ENCODE measurements at places on chromosomes 6 and 20.

GRCh38 chr6:167551628-167552257, 226.9 kb downstream of the TTLL2 start:
- no peak for DNase-seq

- peak; percentile 18 for DNase-seq
Measured at GRCh38 chr20:33209789-33210188, 7.4 kb upstream of the BPIFA3 start.

GRCh38 chr6:156943166-156943565, 166.0 kb downstream of the ARID1B start:
- DNase-seq = no peak

GRCh38 chr6:158649289-158650143, at the start of gene SYTL3:
TSS of gene SYTL3 (plus strand) at chr6:158650054. CDS start at chr6:158663269, 13,215 bp downstream.
- no peak for DNase-seq

- no peak for DNase-seq
Measured at GRCh38 chr6:56556751-56557540, 85.7 kb downstream of the DST start.

DNA sequence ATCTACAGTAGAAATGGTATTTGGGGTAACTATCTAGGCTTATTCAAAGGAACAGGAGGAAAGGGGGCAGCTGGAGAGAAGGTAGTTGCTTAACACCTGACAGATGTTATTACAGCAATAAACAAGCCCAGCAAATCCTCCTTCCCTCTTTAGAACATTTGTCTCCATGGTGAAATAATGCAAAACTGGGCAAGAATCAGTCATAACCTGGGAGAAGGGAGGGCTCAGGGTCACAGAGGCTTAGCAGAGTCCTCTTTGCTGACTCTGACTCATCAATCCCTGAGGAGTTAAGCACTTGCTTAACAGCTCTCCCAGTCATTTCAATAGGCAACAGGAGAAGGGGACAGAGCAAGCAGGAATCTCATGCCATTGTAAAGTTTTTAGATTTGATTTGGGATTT, 230.3 kb downstream of the IBTK start:
- no peak for DNase-seq

DNA sequence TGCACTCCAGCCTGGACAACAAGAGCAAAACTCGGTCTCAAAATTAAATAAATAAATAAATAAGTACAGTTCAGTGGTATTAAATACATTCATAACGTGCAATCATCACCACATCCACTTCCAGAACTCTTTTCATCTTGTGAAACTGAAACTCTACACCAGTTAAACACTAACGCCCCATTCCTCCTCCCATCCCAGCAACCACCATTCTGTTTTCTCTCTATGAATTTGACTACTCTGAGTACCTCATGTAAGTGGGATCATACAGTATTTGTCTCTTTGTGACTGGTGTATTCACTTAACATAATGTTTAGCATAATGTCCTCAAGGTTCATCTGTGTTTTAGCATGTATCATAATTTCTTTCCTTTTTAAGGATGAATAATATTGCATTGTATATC, 29.1 kb upstream of the SCML4 start:
- no peak for DNase-seq

DNA sequence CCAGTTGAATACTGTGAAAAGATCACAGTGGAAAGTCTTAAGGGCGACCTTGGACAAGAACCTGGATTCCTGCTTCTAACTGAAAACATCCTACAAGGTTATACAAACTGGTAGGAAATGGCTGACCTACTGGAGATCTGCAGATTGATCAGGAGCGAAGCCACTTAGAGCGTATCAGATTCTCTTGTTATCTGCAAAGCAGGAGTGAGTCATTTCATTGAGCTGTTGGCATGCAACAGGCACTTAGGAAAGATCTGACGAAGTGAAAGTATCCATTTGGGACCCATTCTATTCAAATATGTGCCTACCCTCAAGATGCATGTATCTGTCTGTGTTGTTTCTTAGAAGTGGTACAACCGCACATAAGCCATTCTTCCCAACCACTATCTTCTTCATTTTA, 131.2 kb upstream of the RIN2 start:
- no peak for DNase-seq

- no peak for DNase-seq
Measured at GRCh38 chr6:132491303-132491702, 21.6 kb downstream of the STX7 start.

DNA sequence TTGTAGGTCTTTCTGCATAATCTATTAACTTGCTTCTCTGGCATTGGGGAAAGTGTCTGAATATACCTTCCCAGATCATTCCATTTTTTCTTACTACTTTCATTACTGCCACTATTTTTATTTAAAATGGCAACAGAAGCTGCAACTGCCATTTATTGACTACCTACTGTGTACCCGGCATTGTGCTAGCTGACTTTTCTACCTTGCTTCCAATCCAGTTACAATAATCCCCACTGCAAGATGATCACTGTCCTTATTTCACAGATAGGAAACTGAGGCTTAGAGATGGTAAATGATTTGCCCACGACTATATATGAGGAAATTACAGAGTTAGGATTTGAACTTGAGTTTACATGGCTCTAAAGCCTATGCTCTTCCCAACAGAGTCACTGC, 129.0 kb downstream of the MAP3K7 start:
- DNase-seq = no peak

DNA sequence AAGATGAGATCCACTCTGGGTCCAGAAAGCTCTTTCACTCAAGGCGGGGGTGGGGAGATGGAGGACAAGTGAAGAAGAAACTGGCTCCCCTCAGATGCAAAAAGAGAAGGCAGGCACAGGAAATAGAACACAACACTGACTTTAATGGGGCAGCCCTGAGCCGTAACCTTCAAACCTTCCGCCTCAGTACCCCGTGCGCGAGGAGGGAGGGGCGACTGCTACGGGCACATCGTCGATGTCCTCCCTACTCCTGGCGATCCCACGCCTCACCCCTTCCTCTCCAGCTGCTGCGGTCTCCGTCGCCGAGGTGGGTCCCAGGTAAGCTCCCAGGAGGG, 3.9 kb downstream of the SPEF1 start:
- no peak for DNase-seq

- DNase-seq = no peak
Measured at GRCh38 chr6:101286146-101286545, 107.4 kb upstream of the GRIK2 start.

DNA sequence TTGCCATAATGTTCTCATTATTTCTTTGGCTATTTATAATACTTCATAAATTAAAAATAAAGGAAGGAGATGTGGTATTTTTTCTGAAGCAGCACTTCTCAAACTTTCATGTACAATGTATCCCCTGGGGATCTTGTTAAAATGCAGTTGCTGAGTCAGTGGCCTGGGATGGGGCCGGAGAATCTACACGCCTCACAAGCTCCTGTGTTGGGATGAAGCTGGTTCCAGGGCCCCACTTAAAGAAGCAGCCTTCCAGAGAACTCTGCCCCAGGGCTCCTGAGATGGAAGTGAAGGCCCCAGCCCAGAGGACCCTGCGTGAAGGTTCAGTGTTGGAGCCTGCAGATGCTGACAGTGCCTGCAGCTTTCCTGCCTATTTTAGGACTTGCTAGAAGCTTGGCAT, 40.1 kb upstream of the SLC23A2 start:
- no peak for DNase-seq

DNA sequence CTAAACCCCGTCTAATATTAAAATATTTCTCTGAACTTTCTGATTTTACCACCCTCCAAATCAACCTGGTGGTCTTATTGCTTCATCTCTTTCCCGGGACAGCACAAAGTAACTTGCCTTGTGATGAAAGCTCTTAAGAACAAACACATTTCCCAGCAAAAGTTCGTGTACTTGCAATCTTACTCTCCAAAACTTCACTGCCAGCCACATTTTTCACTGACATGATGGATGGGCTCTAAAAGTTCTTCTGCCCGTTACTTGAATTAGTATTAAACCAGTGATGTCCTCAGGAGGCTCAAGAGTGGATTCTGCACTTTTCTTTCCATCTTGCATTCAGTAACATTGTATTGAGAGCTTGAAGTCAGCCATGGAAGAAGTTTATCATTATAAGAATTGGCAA, 731.6 kb upstream of the GJE1 start:
- no peak for DNase-seq

- DNase-seq = no peak
Measured at GRCh38 chr6:88380083-88380482, 213.9 kb upstream of the CNR1 start.

DNA sequence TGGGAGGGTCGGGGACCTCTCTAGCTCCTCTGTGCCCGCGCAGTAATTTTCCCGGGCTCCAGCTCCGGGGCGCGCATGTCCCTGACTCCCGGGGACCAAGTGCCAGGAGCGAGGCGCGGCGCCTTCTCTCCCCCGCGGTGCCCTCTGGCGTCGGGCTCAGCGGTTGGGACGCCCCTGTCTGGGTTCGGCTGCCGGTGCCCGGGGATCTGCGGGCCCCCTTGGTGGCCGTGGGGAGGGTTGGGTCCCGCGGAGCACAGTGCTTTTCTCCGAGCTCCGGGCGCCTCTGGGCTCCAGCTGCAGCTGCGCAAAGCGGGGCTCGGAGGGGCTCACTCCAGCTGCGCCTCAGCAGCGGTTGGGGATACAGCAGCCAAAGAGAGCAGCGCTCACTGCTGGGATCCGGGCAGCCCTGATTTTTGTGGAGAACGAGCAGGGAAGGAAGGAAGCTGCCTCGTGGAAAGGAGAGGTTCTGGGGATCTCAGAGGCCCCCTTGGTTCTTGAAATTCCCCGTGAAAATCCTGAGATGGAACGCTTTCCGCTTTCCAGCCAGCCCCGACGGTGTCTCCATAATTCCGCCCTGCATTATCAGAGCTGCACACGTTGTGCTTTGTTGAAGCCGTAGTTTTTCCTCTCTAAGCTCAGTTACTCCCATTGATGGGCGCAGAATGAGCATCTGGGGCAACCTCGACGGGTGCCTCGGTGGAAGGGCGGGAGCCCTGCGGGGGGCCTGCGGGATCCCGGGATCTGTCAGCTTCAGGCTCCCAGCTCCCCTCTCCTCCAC, 861 bp downstream of the PPP1R14C start:
- no peak for DNase-seq

DNA sequence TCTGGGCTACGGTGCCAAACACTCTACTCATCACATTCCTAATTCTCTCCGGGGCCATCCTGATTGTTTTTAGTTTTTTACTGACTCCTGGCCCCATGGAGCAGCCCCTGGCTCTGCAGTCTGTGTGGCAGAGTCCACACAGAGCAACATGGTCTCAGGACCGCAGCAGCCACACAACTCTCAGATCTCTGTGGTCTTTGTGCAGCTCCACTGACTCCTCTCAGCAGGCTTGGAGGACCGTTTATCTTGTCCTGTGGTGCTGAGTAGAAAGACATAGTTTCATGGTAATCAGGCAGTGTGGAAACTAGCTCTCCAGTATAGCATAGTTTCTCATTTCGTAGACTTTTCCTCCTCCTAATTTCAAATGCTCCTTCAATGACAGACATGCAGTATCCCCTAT, 168.4 kb downstream of the EDN1 start:
- no peak for DNase-seq

- DNase-seq = no peak
Measured at GRCh38 chr6:3794092-3794491, 42.6 kb upstream of the PXDC1 start.

Data from NCI-H1048 (cell line).